Activated CD8-positive, alpha-beta memory T cell treated with anti-CD3 and anti-CD28 coated beads, Interleukin-2, amount 10 ng/mL, durations not matched to agents 7 days and 5 days (primary cell): ENCODE measurements at places on chromosomes 4 and X. TPM values are rescaled to one million over a fixed set of nuclear protein-coding genes. Genes with fewer than 3 reads are reported as not detected.

Gene SYN1
- 0.09 TPM for total RNA-seq

Gene SMARCA1
- not detected for total RNA-seq

DNA sequence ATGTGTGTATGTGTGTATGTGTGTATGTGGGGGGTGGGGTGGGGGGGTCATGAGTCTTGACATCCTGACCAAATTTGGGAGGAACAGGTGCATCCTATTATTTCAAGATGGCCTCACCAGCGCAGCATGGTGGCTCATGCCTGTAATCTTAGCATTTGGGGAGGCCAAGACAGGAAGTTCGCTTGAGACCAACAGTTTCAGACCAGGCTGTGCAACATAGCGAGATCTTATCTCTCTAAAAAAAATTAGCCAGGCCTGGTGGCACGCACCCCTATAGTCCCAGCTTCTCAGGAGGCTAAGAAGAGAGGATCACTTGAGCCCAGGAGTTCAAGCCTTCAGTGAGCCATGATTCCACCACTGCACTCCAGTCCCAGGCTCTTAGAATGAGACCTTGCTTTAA lies 47.0 kb upstream of the DHRSX start:
- H3K36me3 ChIP-seq = no peaks in the 10 kb centered on the region
- no peaks in the 10 kb centered on the region for H3K27me3 ChIP-seq
- no peak overlapping the region for H3K4me3 ChIP-seq
- no peaks in the 10 kb centered on the region for H3K4me1 ChIP-seq

Gene ZNF157
- total RNA-seq = 0.19 TPM

- H3K4me3 ChIP-seq = no peak overlapping the region
- no peak for DNase-seq
These were observed 935.9 kb upstream of the EPHA5 start for GRCh38 chr4:66606215-66606614.

DNA sequence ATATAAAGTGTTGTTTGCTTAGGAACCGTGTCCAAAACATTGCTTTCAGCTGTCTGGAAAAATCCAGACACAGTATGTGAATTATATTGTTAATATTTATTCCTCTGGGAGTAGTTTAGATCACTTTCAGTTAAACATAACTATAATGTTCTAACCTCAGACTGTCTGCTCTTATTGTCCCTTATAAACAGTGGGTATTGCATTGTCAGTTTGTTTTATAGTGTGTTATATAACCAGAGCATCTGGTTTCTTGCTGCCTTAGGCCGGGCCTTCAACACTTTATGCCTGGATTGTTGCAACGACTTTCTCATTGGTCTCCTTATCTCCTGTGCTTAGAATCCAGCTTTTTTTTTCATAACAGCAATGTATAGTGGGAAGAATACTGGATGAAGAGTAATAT lies 26.4 kb downstream of the ATG4A start:
- no peaks in the 10 kb centered on the region for H3K27me3 ChIP-seq
- no peaks in the 10 kb centered on the region for H3K36me3 ChIP-seq
- no peak for DNase-seq
- H3K4me1 ChIP-seq = peaks cover 13% of the 10 kb centered on the region
- H3K4me3 ChIP-seq = no peak overlapping the region

GRCh38 chr4:10736895-10737294 lies 52.3 kb upstream of the CLNK start:
- H3K4me1 ChIP-seq = peaks cover 8% of the 10 kb centered on the region
- H3K4me3 ChIP-seq = no peak overlapping the region
- no peaks in the 10 kb centered on the region for H3K36me3 ChIP-seq
- no peak overlapping the region for H3K27ac ChIP-seq
- DNase-seq = no peak
- H3K27me3 ChIP-seq = peaks cover 8% of the 10 kb centered on the region

DNA sequence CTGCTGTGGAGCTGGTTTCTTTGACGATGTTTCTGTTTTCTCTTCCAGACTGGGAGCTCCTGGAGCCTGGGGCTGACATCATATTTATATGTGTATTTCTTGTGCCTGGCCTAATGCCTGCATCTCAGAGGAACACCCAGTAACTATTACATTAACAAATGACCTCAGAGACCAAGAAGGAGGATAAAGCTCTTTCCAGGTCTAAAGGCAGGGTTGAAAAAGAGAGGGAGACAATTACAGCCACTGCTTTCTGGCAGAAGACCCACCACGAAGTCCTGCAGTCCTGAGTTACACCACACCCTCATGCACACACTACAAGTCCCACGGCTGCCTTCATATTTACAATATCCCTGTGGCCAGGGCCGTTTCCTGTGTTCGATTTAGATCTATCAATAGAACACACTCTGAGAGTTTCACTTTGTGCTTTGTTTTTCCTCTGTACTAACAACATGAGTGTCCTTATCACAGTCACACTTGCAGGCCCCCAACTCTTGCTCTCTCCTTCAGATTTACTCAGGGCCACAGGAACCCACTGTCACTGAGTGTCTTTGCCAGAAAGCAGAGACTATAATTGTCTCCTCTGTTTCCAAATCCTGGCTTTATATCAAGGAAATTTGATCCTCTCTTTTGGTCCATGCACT lies 535.5 kb downstream of the MID1IP1 start:
- peaks cover 24% of the 10 kb centered on the region for H3K4me1 ChIP-seq
- peak overlapping the region; percentile 80 for H3K27ac ChIP-seq
- H3K4me3 ChIP-seq = no peak overlapping the region
- H3K27me3 ChIP-seq = no peaks in the 10 kb centered on the region
- DNase-seq = peak; percentile 64
- no peaks in the 10 kb centered on the region for H3K36me3 ChIP-seq

GRCh38 chr4:104751468-104751867 lies 256.8 kb upstream of the CXXC4 start:
- H3K4me3 ChIP-seq = no peak overlapping the region
- peaks cover 4% of the 10 kb centered on the region for H3K4me1 ChIP-seq
- H3K27ac ChIP-seq = no peak overlapping the region
- H3K27me3 ChIP-seq = no peaks in the 10 kb centered on the region
- no peaks in the 10 kb centered on the region for H3K36me3 ChIP-seq
- no peak for DNase-seq
